ENCODE measurements at places on chromosomes 7 and 10.

DNA sequence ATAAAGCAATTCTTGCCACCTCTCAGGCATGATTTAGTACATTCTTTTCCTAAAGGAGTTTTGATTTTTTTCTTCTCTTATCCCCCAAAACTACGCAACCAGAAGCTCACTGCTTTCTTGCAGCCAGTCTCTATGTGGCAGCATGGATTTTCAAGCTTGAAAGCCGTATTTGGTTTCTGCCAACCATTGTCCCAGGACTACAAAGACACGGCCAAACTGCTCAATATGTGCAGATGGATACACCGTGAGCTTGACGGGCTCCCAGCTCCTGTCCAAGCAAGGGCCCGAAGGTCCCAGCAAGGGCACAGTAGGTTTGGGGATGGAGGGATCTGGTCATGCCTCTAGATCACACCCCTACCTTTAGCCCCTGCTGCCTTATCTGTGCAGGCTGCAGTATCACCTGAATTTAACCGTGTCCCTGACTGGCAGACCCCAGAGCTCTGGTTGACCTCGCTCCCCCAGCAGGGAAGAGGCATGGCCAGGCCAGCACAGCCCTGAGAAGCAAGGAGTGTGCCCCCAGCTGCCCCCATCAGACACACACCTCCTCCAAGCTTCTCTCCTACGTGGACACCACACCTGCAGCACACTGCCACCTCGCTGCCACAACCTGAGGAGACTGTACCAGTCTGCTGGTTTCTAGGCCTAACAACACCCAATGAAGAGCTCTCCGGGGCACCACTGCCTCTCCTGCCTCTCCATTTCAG is 86.8 kb downstream of the COBL start:
- DNase-seq, result no peak

GRCh38 chr10:30346615-30347014 is 2.5 kb downstream of the MTPAP start:
- no peak for DNase-seq

- DNase-seq, result no peak
Measured at GRCh38 chr7:142620402-142620801, 128.9 kb upstream of the PRSS1 start.

DNA sequence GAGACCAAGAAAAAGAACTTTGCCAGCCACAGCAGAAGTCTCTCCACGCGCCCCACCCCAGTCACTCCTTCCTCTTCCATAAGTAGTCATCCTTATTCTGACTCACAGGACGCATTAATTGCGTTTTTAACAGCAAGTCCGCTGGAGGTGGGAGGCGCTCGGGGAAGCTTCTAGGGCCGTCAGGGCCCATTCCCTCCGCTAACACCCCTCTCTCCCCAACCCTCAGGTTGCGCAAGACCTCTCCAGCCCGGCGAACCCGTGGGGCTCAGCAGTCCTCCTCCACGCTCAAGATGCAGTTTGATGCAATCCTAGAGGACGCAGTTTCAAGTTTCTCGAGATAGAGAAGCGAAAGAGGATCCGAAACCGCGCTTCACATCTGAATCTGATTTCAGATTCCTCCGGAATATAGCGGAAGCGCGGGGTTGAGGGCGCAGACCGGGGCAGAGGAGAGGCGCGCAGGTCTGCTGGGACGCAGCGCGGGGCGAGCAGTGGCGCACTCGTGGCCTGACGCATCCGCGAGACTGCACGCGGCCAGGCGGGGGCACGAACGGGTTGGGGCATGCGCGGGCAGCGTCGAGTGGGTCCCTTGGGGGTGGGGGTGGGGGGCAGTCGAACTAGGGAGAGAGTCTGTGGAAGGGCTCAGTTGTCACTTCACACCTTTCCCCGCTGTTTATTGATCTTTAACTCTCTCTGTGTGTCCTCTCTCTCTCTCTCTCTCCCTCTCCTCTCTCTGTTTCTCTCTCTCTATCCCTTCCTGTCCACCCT is 37.8 kb upstream of the PSAP start:
- peak; percentile 79 for DNase-seq

DNA sequence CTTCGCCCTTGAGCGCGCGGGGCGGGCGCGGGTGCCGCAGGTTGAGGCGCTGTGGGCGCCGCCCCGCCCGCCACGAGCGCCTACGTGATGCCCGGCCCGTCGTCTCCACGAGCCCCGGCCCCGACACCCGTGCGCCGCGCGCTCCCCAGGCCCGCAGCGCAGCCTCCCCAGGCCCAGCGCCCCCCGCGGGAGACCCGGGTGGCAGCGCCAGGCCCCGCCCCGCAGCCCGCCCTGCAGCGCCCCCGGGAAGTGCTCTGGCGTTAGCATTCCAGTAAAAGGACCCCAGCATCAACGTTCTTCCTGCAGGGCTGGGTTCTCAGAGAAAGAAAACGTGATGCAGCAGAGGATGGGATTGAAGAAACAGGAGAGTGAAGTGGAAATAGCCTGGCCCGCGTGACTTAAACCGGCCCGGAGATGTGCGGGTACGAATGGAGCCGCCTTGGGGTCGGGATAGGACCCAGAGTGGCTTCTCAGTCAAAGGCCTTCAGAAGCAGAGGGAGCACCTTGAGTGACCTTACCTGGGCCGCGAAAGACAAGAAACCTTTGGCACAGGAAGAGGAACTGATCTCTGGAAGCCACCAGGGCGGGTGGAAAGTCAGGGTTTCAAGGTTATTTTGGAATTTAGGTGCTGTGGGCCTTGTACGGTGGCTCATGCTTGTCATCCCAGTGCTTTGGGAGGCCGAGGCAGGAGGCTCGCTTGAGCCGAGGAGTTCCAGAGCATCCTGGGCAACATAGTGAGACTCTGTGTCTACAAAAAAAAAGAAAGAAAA is 1.8 kb downstream of the PFKP start:
- DNase-seq, result no peak

GRCh38 chr10:83373671-83374070 is 765.6 kb upstream of the GHITM start:
- DNase-seq, result peak; percentile 12

DNA sequence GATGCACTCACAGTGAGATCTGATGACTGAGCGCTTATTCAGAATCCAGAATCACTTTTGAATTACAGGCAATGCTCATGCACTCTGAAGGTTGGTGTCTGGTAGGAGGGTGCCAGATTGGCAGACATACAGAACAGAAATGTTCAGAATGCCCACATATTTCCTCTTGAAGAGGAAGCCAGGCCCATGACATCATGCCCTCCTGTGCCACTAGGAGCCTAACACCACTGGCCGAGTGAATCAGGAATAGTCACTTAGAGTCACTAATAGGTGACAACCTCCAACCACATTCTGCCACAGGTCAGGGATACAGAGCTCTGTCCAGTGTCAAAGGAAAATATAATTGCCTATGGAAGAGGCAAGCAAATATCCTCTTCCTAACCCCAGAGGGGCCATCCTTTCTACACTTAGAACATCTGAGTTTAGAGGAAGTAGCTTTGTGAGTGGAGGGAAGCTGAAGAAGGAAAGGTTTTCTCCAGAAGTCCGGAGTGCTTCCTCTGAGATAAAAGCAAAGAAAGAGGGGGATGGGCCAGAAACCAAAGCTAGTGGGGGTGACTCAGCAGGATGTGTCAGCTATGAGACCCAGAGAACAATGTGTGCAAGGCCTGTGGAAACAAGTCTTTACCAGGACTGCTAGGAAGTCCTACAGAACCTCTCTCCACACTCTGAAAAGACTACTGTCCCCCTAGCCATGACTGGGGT is 838.8 kb downstream of the GRID1 start:
- DNase-seq, result no peak

- DNase-seq, result peak; percentile 32
Measured at GRCh38 chr10:94115725-94116124, 122.0 kb downstream of the PLCE1 start.

DNA sequence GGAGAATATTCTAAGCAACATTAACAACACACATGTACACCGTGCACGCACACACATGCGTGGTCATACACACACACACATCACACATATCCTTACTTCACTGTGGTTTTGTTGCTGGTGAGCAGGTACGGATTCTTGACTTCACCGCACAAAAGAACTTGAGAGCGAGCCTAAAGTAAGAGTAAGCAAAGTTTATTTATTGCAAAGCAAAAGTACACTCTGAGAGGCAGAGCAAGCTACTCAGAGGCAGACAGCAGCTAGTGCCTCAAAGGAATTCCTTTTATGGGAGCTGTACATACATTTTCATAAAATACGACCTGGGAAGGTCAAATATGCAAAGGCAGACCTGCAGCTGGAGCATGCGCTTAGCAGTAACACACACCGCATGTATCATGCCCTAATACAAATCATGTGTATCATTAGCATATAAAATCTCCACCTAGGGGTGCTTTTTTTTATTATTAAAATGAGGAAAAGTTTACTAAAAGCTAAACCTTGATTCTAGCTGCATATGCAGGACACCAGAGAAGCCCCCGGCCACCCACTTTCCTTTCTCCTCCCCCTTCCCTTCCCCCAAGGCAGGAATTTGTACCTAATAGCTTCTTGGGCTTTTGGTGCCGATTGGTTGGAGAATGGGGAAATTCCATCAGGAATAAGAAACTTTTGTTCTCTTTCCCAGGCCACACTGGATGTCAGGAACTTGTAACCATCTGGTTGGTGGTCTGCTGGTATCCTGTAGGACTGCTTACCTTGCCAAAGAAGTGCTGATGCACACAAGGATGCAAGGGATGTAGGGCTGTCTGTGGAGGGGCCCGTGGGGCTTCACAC is 16.5 kb upstream of the GPR37 start:
- DNase-seq, result no peak

DNA sequence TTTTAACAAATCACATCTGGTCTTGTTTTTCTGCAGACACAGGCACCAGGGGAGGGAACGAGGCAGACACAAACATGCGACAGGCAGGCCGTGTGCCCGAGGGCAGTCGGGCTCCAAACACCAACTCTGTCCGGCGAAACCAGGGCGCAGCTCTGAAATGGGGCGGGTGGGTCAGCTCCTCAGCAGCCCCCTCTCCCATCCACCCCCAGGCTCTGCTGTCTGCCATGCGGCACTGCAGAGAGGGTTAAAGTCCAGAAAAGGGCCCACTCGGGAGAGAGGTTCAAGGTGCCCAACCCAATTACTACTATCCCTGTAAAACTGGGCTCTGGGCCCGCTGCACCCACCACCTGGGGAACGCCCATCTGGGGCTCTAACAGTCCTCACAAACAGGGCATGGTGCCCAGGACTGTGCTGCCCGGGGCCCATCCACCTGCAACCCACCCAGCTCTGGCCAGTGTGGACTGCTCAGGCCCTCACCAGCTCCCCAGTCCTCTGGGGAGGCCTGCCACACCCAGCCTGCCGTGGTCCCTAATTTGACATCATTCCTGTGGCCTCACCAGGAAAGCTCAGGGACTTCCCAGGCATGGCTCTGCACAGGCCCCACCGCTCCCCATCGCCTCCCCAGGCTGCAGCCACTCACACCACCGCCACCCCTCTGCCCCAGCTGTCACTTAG is 18.7 kb downstream of the YKT6 start:
- no peak for DNase-seq

- no peak for DNase-seq
Measured at GRCh38 chr7:73526896-73527821, 5.1 kb upstream of the BAZ1B start.

GRCh38 chr7:99499371-99499720 is 735 bp downstream of the ZNF394 start:
- no peak for DNase-seq

- DNase-seq, result no peak
Measured at GRCh38 chr7:78828317-78828716, 625.1 kb downstream of the MAGI2 start.

- DNase-seq, result no peak
Measured at GRCh38 chr7:140122965-140123364, 53.8 kb downstream of the KDM7A start.

GRCh38 chr10:110357252-110357780 is 52.6 kb upstream of the SMNDC1 start:
- peak; percentile 83 for DNase-seq

DNA sequence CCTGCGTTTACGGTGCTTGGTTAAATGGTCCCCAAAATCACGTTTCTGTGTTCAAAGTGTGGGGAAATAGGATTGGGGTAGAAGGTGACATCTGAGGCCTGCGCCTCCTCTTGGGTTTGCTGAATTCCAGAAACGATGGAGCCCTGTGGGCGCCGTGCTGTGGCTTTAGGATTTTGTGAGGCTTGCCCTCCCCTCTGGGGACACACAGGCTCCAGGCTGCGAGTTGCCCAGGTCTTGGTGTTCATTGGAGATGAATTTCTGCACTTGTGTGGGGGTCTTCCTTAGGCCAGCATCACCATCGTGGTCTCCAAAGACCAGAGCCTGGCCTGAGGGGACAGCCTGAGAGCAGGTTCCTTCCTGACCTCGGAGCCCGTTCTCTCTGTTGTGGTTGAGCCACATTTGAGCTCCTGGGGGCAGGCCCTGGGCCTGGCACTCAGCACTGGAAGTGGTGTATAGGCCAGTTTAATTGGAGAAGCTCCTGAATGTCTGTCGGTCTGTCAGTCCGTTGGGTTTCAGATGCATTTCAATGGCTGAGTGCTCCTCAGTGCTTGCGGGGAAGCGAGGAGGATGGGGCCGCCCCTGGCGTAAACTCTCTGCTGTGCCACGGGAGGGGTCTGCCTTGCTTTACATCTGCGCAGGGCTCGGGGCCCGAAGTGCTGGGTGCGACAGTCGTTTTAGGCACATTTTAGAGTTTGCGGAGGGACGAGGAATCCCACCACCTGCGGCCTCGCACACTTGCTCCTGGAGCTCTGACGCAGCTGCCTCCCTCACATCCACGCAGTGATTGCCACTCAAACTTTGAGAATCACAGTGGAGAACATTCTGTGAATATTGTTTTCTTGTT is 71.7 kb downstream of the DNAJB6 start:
- no peak for DNase-seq

DNA sequence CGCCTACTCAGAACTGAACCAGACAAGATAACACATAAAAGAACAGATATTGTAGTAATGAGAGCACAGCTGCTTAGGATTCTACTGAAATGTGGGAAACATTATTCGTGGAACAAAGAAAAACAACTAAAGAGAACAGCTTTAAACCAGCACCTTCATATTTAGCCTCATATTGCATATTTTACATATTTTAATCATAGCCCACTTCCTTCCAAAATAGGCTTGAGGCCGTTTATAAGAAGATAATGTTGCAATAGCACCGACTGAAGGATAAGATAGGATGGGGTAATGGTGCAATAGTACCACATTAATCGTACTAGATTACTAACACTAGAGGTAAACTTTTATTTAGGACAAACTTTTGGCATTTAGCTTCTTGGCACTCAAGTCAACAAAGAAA is 71.3 kb downstream of the KCND2 start:
- no peak for DNase-seq

- DNase-seq, result no peak
Measured at GRCh38 chr7:10930551-10930950, 43.1 kb upstream of the PHF14 start.

- DNase-seq, result no peak
Measured at GRCh38 chr7:91603707-91604106, 276.8 kb downstream of the MTERF1 start.

- DNase-seq, result no peak
Measured at GRCh38 chr7:47188653-47189315, 393.1 kb downstream of the TNS3 start.

All from kidney glomerular epithelial cell (primary cell).